ENCODE measurements at places on chromosomes 1 and 21.

DNA sequence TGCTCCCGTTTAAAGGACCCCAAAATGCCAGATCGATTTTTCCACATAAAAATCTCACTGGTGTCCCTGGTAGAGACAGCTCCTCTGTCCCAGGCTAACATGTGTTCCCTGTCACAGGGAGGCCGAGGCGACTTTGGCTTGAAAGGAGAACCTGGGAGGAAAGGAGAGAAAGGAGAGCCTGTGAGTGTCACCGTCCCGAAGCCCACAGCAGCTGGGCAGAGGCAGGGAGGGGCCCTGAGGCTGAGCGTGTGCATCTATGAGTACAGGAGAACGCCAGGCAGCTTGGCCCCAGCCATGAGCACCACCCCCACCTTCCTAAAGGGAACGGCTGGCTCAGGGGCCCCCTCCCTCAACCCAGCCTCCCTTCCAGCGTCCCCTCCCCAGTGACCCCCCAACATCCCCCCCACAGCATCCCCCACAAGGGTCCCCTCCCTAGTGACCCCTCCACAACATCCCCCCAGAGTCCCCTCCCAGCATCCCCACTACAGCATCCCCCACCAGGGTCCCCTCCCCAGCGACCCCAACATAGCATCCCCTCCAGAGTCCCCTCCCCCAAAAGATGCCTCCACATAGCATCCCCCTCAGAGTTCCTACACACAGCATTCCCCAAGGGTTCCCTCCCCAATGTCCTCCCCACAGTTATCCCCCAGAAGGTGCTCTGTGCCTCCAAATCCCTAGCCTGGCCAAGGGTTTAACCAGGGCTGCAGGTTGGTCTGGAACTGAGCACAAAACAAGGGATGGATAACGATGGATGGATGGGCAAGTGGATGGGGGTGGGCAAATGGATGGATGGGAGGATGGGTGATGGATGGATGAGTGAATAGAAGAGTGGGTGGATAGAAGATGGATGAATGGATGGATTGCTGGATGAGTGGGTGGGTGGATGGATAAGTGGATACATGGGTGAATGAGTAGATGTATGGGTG lies 25.1 kb downstream of the COL6A2 start:
- DNase-seq = no peak

- DNase-seq = no peak
These were observed 81.0 kb downstream of the UBR4 start for GRCh38 chr1:19128968-19129514.

DNA sequence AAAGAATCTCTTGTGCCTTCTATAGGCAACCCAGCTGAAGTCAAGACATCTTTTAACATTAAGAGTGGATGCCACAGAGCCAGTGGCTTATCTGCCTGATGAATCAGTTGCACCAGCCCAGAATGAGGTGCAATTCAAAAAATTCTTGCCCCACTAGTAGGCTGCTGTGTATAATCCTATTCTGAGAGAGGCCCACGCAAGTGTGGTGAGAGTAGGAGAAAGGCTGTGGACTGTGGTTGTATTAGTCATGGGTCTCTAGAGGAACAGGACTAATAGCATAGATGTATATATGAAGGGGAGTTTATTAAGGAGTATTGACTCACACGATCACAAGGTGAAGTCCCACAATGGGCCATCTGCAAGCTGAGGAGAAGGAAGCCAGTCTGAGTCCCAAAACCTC lies 216.4 kb downstream of the LTN1 start:
- no peak for DNase-seq

GRCh38 chr1:46615735-46616134 lies 876 bp downstream of the MOB3C start:
- DNase-seq = no peak

GRCh38 chr1:22689505-22689904 lies 21.1 kb upstream of the EPHB2 start:
- no peak for DNase-seq

- DNase-seq = no peak
These were observed 17.9 kb upstream of the DYRK1A start for GRCh38 chr21:37348664-37349063.

DNA sequence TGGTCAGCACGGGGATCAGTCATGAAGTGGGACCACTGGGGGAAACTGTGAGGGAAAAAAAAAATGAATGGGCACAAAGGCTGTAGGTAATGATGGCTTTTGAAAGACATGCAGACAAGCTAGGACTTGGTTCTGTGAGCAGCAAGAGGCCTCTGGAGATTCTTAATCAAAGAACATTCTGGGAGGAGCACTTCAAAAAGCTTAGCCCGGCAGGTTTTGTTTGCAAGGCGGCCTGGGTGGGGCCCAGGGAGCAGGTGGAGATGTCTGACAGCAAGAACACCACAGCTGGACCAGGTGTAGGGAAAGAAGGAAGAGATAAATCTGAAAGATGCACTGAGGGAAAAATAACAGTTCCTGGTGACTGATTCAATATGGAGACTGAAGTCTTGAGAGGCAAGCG lies 6.0 kb downstream of the TEX35 start:
- no peak for DNase-seq

DNA sequence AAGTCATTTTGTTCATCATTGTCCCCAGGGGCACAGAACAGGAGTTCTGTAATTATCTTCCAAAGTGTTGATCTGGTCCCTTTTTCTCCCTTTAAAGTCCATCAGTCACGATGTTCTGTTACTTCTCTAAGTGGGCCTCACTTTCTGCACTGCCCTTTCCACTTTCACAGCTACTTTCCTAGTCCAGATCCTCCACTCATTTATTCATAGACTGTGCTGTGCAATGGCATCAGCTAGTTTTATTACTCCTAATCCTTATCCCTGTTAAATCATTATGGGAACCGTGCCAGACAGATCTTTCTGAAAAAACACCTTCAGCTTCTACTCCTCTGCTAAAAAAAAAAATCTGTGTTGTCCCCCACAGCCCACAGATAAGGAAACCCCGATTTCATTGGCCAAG lies 64.0 kb upstream of the BCL10 start:
- DNase-seq = no peak
